ENCODE measurements at places on chromosomes 4 and X.
A peak's percentile ranks its signal among the peaks of the same experiment; 100 is the strongest.

- no peak for DNase-seq
Observed at GRCh38 chr4:147617841-147618691, 869 bp downstream of the TMEM184C start.

- DNase-seq = no peak
Observed at GRCh38 chrX:97756879-97757278, 873.2 kb downstream of the RPA4 start.

- no peak for DNase-seq
Observed at GRCh38 chr4:154044742-154045485, 256.0 kb upstream of the SFRP2 start.

GRCh38 chrX:143674926-143675325, 39.0 kb upstream of the SLITRK4 start:
- no peak for DNase-seq

GRCh38 chrX:118346258-118347094, 570 bp downstream of the WDR44 start:
- DNase-seq = peak; percentile 25
